A549 treated with ZK216348 at 1 μM for 4 hours (cell line): ENCODE measurements at places on chromosomes 4 and X. TPM values are rescaled to one million over a fixed set of nuclear protein-coding genes. Genes with fewer than 3 reads are reported as not detected.

The ARHGAP6 gene
- not detected in 5 replicates for total RNA-seq

The MUC7 gene
- total RNA-seq: not detected in 5 replicates

The HPSE gene
- total RNA-seq: 1.1 to 2.2 TPM (median 1.3 TPM) in 5 replicates

The OTC gene
- not detected in 5 replicates for total RNA-seq
